ENCODE measurements at places on chromosomes 16 and 17.

GRCh38 chr16:75566040-75566757, at the start of gene GABARAPL2:
Gene GABARAPL2 (plus strand): TSS chr16:75566379. CDS start chr16:75566487, 108 bp downstream.
- DNase-seq: peak; percentile 43

GRCh38 chr16:59210955-59211541, 476.9 kb upstream of the GOT2 start:
- DNase-seq: no peak

DNA sequence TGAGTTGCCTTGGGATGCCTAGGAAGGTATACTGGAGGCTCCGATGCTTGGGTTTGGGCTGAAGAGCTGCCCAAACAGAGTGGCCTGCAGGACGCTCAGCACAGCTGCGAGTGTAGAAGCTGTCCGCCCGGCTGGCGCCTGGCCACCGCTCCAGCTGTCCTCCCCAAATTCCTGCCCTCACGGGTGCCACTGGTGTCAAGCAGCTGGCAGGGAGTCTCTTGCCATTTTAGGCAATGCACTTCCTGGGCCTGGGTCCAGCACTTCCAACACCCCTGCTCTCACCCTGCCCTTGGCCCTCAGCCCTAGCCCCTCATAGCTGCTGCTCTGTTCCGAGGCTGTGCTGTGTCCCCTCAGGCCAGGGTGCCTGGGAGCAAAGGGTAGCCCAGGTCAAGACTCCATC, 5.2 kb upstream of the PKMYT1 start:
- peak; percentile 59 for DNase-seq

GRCh38 chr16:85569615-85570212, 43.4 kb upstream of the GSE1 start:
- DNase-seq: no peak

GRCh38 chr17:32341141-32341856, 674 bp downstream of the C17orf75 start:
- no peak for DNase-seq

- no peak for DNase-seq
Observed at GRCh38 chr17:50828508-50829170, 6.7 kb upstream of the WFIKKN2 start.

DNA sequence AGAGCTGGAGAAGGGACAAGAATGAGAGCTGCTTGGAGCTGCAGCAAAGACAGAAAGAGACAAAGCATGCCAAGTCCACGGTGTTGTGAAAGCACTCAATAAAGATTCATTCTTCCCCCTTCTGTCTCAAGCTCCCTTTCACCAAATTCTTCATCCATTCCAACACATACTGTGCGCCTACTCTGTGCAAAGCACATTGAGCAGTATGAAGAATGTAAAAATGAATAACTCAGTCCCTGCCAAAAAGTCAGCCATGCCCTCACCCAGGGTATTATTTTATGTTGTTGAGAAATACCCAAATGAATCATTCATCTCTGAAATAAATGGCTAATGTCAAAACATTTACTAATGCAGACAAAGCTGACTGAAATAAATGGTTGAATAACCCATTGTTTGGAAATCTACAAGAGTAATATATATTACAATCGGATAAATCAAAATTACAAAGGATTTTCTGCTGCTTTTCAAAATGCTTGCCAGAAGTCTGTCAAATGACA, 282.9 kb upstream of the IRX5 start:
- no peak for DNase-seq

GRCh38 chr17:10585529-10585928, 36.1 kb upstream of the MYH2 start:
- no peak for DNase-seq

- DNase-seq: no peak
Observed at GRCh38 chr17:76869496-76870376, 1.5 kb downstream of the MGAT5B start.

DNA sequence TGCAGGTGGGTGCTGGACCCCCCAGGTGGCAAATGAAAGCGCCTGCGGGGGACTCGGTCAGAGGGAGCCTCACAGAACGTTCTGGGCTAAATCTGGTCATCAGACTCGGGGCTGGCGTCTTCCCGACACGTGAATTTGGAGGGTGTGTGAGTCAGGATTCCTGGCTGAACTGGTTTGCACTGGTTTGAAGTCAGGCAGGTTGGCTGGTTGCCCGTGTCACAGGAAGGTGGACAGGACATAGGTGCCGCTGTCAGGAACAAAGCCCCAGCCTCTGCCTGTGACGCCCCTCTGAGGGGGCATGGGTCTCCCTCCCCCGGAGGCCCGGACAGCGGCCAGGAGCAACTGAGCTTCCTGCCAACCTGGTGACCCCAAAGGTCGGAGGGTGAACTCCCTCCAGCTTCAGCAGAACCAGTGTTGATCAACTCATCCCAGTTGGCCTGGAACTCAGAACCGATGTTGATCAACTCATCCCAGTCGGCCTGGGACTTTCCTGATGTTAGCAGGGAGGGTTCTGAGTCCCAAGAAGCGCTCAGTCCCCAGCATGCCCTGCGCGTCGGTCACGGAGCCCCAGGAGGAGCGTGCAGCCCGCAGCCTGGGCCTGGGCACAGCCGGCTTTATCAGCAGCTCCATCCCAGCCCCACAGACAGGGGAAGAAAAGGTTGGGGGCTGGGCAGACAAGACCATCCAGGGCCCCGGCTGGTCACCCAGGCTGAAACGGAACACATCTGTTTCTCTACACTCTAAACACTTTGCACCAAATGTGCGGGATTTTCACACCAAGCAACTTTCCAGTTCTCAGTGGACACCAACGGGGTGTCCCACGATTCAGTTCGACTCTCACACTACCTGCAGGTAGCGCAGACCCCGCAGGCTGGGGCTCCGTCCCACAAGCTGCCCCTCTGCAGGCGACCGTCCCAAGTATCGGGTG, 14.4 kb upstream of the METRNL start:
- no peak for DNase-seq

GRCh38 chr17:57873261-57874057, 23.6 kb upstream of the MRPS23 start:
- no peak for DNase-seq

GRCh38 chr16:1312903-1313302, 3.5 kb downstream of the UBE2I start:
- no peak for DNase-seq

- DNase-seq: no peak
Observed at GRCh38 chr17:8631554-8631877, 991 bp upstream of the MYH10 start.

All from NCI-H446 (cell line).